ENCODE measurements at places on chromosomes 2 and 18. TPM values are rescaled to one million over a fixed set of nuclear protein-coding genes. Genes with fewer than 3 reads are reported as not detected.

Gene LMAN2L
- total RNA-seq: 31.5 TPM

Gene RBBP8
- 62.8 TPM for total RNA-seq

Gene SERPINB7
- not detected for total RNA-seq

Gene ERFE
- 10.3 TPM for total RNA-seq

Gene CGREF1
- total RNA-seq: 10.1 TPM

DNA sequence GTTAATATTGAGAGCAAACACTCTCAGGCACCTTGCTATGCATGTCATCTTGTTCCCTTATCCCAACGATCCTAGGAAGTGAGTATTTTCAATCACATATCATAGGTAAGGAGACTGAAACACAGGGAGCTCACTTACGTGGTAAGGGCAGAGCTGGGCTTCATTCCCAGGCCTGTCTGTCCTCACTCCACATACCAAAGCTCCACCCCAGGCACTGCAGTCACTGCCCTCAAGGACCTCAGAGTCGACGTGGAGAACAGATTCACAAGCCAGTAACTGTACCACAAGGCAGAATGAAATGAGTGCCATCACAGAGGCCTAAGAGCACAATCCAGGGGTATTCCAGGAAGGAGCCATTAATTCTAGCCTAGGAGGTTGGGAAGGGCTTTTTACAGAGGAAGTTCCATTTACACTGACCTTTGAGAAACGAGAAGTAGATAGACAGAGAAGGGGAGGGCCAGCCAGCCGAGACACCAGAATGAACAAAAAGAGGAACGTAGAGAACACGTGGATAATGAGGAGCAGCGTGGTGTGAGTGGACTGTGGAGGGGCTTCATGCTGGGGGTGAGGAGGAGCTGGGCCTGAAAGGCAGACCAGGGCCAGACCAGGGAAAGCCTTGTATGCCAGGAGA is 48.6 kb downstream of the KIAA2012 start:
- no peaks in the 10 kb centered on the region for H3K4me1 ChIP-seq
- H3K4me3 ChIP-seq: no peak overlapping the region
- H3K36me3 ChIP-seq: no peaks in the 10 kb centered on the region
- H3K27me3 ChIP-seq: no peaks in the 10 kb centered on the region

GRCh38 chr2:125747165-125747425 is 908.9 kb upstream of the GYPC start:
- H3K4me3 ChIP-seq: no peak overlapping the region
- no peaks in the 10 kb centered on the region for H3K4me1 ChIP-seq
- H3K27ac ChIP-seq: no peak overlapping the region
- DNase-seq: no peak
- no peaks in the 10 kb centered on the region for H3K36me3 ChIP-seq

GRCh38 chr2:66389651-66390131 is 45.2 kb upstream of the MEIS1 start:
- H3K27ac ChIP-seq: no peak overlapping the region
- H3K36me3 ChIP-seq: no peaks in the 10 kb centered on the region
- H3K4me1 ChIP-seq: peaks cover 4% of the 10 kb centered on the region
- H3K27me3 ChIP-seq: peaks cover 6% of the 10 kb centered on the region
- no peak overlapping the region for H3K4me3 ChIP-seq

- H3K27me3 ChIP-seq: no peaks in the 10 kb centered on the region
- no peak overlapping the region for H3K27ac ChIP-seq
- no peaks in the 10 kb centered on the region for H3K36me3 ChIP-seq
- no peak for DNase-seq
Measured at GRCh38 chr18:69865776-69866175, 81.9 kb downstream of the CD226 start.

DNA sequence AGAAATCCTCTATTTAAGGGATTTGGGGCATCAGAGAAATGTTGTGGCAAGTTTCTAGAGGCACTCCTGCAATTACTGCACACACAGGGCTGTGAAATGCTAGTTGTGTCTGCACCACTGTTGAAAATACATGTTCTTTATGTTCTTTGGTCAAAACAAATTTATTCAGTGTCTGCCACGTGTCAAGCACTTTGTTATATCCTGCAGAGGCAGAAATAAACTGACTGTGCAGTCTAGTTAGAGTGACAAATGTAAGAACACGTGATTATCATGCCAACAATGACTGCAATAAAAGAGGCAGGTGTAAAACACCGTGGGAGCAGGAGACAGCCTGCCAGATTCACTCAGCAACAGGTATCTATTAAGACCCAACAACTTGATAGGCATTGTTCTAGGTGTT is 423.3 kb downstream of the LRP1B start:
- no peak for DNase-seq
- no peak overlapping the region for H3K4me3 ChIP-seq
- H3K36me3 ChIP-seq: no peaks in the 10 kb centered on the region
- no peaks in the 10 kb centered on the region for H3K27me3 ChIP-seq
- no peaks in the 10 kb centered on the region for H3K4me1 ChIP-seq

DNA sequence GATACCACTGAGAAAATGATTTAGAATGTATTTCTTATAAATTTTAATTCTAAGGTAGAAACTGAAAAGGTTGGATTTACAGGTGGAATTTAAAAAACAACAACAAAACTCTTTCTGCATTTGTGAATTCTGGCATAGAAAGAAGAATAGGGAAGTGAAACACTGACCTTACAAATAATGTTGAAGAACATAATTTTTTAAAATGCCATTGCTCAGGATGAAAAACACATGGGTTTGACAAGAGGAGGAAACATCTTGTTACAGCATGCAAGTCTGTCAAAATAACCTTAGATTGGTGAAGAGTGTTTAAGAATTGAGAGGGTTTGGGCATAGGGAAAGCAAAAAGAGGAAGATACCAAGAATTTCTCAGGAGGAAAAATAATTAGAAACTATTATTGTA is 184.3 kb downstream of the UBE2E3 start:
- no peak for DNase-seq
- no peaks in the 10 kb centered on the region for H3K4me1 ChIP-seq
- no peak overlapping the region for H3K27ac ChIP-seq
- no peaks in the 10 kb centered on the region for H3K36me3 ChIP-seq
- no peak overlapping the region for H3K4me3 ChIP-seq

GRCh38 chr2:176833671-176834070 is 378.9 kb upstream of the HNRNPA3 start:
- H3K4me1 ChIP-seq: no peaks in the 10 kb centered on the region
- no peaks in the 10 kb centered on the region for H3K27me3 ChIP-seq
- H3K4me3 ChIP-seq: no peak overlapping the region
- no peak overlapping the region for H3K27ac ChIP-seq
